GM20000 (cell line): ENCODE measurements at places on chromosomes 16 and 17.

DNA sequence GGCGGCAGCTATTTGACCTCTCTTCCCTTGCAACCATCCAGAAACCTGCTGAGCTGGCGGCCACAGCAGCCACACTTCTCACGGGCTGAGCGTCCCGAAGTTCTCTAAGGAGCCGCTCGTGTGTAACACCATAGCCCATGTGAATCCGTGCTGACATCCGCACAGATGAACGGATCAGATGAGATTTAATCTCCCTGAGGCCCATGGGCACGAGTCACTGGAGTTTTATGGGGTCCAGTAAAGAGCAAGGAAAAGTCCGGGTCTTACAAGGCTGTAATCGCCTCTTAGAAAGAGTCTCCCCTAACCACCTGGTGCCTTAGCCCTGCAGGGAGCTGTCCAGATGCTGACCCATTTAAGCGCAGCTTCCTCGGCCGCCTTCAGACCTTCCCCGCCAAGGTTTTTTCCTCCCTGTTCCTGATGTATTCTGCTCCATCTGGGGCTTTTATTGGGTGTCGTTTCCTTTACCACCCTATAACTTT is 5.5 kb upstream of the CACNG5 start:
- DNase-seq = peak; percentile 66

GRCh38 chr17:16351831-16352230 is 1.4 kb downstream of the CENPV start:
- no peak for DNase-seq

DNA sequence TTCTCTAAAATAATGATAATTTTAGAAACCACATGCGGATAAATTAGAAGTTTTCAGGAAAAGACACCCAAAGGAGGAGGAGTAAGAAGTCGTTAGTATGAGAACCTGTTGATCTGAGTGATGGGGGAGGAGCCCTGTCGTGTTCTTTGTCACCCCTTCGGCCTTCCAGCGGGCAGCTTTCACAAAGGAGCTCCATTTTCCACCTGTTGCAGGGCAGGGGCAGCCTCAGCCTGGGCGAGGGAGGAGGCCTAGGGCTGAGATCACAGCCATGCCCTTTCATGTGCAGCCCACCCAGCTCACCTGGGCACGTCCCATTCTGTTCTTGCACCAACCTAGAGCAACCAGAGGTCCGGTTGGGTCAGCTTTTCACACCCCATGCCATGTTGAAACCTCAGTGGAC is 5.3 kb downstream of the DUSP14 start:
- DNase-seq = no peak

GRCh38 chr16:67014634-67015312 is 14.2 kb upstream of the CBFB start:
- no peak for DNase-seq

GRCh38 chr17:22692806-22693171 is 1000.5 kb downstream of the KCNJ18 start:
- no peak for DNase-seq

GRCh38 chr17:38735161-38735997 is 5.2 kb downstream of the CISD3 start:
- peak; percentile 87 for DNase-seq

DNA sequence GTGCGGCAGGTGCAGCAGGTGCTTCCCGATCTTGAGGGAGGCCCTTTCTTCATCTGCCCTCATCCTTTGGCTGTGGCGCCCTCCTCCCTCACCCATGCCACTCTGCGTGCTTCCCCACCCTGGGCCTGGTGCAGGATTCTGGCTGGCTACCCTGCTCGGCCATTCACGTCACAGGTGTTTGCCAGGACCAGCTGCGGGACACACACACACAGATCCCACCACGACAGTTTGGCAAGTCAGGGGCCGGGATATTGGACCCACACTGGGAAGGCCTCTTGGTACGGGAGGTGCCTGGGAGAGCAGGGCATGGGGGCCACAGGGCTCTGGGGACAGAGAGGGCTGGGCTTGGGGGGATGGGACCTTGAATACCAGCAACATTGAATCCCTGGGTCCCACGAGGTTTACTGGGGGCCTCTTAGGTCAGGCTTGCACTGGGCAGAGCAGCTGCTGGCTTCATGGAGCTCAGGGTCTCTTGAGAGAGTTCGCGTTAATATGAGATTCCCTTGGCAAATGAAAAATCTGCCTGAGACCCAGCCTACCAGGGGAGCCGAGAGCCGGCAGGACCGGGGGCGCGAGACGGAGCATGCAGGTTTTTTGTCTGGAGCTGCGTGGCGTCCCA is 15.1 kb downstream of the ADCY7 start:
- no peak for DNase-seq

DNA sequence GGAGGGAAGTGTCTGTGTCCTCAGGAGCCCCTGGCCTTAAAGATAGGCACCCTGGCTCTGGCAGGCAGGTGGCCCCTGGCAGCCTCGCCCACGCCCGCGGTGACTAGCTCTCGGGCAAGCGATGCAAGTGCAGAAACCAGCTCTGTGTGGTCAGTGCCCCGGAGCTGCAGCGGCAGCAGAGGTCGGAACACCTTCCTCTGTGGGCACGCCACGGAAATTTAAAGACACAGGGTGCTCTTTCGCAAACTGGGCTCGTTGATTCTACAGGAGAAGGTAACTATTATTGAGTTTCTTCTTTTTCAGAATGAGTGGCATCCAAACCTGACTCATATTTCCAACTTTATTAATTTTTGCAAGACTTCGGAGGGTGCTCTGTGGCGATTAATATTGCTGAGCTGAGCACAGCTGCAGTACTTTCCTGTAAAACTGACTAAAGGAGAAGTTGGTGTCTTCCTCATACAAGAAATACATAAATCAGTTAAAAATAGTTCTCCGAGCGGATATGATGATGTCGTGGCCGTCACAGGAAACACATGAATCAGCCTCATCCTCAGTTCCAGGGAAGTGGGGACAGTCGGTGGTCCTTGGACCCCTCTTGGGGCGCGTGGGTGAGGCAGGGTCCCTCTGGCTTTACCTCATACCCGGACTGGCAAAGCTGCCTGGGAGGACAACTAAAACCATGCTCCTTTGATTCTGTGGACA is 120.2 kb downstream of the METRNL start:
- DNase-seq = no peak

DNA sequence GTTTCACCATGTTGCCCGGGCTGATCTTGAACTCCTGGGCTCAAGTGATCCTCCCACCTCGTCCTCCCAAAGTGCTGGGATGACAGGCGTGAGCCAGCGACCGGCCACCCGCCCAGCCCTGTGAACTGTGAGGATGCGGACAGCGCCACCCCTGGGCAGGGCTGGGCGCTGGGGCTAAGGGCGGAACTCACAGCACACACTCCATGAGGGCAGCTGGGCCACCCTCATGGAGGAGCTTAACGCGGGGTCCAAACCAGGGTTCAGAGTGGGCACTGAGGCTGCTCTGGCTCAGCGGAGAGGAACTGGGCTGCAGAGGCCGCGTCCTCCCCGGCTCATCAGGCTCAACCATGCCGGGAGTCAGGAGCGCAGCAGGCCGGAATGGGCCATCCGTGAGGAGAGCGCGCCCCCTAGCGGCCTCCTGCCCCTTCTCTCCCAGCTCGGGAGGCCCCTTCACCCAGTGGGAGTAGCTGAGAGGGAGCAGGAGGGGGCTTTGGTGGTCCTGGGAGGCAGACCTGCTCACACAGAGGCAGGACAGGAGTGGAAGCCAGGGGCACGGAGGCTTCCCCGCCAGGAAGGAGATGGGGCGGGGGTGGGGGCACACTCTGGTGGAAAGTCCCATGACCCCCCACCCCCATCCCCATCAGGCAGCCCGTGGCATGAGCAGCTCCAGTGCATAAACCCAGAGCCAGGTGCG is 13.8 kb downstream of the CORO7 start:
- peak; percentile 87 for DNase-seq

- DNase-seq = no peak
These were observed 28.6 kb upstream of the PAFAH1B1 start for GRCh38 chr17:2564877-2565276.

- no peak for DNase-seq
These were observed 19.6 kb downstream of the TMC5 start for GRCh38 chr16:19437280-19437679.

DNA sequence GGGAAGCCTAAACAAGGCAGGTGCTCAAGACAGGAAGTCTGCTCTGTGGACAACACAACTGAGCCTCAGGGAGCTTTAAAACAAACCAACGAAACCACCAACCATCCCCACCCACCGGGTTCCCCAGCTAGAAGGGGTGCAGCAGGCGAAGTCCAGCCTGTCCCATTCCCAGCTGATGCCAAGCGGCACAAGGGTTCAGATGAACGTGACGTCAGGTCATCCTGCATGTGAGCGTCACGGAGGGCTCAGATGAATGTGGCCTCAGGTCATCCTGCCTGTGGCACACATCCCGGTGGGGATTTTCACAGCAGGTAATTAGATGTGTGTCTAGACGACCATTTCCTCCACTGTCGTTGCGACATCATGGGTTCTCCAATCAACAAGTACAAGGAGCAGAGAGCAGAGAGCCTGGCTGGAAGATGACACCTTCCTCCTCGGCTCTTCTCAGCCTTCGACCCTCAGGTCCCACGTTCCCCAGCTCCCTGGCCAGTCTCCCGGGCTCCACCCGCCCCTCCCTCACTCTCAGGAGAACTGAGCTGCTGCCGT is 246.5 kb downstream of the FOXL1 start:
- DNase-seq = no peak

GRCh38 chr17:78037280-78037679 is 78.8 kb downstream of the TNRC6C start:
- no peak for DNase-seq

- DNase-seq = no peak
These were observed 103.8 kb downstream of the TRIM37 start for GRCh38 chr17:59002848-59003247.

- DNase-seq = no peak
These were observed 563.7 kb upstream of the HSBP1 start for GRCh38 chr16:83244057-83244456.
